ENCODE measurements at places on chromosomes 2 and 18. TPM values are rescaled to one million over a fixed set of nuclear protein-coding genes. Genes with fewer than 3 reads are reported as not detected.

The DAW1 gene
- total RNA-seq, result 2.6 TPM

The ACP1 gene
- 268 TPM for total RNA-seq

The METTL21A gene
- 29.9 TPM for total RNA-seq

The AGXT gene
- not detected for total RNA-seq

The AQP12B gene
- total RNA-seq, result not detected
